Stimulated activated CD4-positive, alpha-beta T cell treated with anti-CD3 and anti-CD28 coated beads, Interleukin-12 subunit alpha, Interleukin-12 subunit beta, amount 100 ng/mL, for 48 hours (primary cell): ENCODE measurements at places on chromosomes 1 and 21.

- peak; percentile 45 for DNase-seq
Measured at GRCh38 chr1:181099152-181100014, 10.9 kb downstream of the IER5 start.

DNA sequence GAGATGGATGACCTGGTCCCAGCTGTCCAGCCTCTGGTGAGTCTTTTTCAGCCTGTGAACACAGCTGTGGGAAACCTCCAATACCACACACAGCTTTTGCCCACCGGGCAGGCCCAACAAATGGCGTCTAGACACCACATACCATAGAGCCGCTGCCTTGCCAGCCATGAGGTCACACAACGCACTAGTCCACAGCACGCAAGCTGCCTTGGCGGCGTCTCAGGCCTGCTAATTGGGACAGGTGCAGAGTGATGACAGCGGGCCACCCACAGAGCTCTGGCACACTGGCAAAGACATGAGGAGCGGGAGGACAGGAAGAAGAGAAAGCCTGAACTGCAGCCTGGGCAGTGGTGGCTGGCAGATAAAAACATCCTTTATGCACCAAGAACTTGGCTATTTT is 125.5 kb downstream of the ADAMTS1 start:
- DNase-seq = no peak

GRCh38 chr1:76337542-76338219 is 263.1 kb downstream of the ST6GALNAC3 start:
- no peak for DNase-seq

- peak; percentile 59 for DNase-seq
Measured at GRCh38 chr1:9874959-9875635, 35.0 kb downstream of the CTNNBIP1 start.

- DNase-seq = no peak
Measured at GRCh38 chr1:20110679-20111078, 8.7 kb downstream of the PLA2G2D start.

DNA sequence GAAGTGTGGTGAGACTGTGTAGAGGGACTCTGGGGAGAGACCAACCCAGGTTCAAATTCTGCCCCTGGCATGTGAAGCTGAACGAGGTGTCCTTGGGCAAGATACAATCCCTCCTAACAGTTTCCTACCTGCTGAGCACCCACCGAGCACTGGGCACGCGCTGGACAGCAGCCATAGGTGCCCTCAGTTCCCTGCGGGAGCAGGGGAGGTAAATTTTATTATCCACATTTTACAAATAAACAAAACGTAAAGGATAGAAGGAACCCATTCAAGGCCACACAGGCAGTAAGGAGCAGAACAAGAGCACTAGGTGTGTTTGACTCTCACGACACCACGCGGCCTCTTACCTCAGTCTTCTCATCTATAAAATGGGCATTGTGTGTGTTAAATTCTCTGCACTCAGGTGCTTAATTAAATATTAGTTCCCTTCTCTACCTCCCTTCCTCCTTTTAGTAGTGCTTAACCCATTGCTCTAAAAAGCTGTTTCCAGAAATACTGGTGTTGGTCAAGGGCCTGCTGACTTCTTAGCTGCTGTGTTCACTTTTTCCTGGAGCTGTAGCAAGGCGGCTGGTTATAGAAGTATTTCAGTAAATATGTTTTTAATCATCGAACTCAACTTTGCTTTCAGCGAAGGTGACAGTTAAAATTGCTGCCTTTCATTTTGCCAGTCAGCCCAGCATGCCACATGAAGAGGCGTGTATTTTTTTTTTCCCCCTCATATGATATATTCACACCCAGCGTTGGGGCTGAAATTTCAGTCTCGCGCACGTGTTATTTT is 41.6 kb downstream of the PGBD5 start:
- no peak for DNase-seq

DNA sequence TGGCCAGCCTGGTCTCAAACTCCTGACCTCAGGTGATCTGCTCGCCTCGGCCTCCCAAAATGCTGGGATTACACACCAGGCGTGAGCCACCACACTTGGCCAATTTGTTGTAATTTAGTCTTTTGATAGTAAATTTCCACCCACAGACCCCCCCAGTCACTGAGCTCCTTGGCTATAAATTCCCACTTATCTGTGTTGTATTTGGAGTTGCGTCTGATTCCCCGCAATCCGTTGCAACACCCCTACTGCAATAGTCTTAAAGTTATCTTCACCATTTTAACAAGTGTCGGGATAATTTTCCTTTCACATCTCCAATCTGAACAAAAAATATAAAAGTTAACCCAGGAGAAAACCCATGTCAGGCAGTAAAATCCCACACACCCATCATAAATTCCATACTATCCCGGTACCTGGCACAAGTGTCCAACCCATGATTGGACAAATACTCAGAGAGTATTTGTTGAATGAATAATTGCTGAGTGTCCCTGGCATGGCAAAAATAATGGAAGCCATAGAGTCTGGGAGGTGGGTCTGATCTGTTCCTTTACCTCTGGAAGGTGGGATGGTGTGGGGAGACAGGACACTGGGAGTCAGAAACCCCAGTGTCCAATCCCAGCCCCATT is 9.3 kb upstream of the CNR2 start:
- DNase-seq = no peak

DNA sequence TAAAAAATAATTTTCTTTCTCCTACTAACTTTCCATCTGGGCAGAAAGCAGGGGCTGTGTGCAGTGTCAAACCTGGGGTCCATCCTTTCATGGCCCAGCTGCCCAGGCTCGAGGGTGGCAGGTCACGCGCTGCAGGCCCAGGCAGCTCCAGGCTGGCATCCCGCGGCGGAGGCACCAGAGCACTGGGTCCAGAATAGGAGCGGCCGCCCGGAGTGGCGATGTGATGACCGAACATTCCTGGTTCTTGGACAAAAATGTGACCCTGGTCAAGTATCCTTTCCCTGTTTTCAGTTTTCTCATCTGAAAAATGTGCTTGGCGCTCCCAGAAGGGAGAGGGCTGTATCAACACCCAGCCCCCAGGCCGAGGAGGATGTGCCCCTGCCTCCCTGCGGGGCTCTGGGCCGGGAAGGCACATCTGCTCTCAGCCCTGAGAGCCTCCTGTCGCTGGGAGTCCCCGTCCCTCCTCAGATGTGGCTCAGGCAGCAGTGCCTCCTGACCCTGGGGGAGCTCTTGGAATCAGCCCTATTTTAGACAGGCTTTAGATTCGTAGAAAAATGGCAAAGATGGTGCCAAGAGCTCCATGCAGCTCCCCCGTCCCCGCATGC is 29.3 kb downstream of the SLX9 start:
- DNase-seq = no peak

DNA sequence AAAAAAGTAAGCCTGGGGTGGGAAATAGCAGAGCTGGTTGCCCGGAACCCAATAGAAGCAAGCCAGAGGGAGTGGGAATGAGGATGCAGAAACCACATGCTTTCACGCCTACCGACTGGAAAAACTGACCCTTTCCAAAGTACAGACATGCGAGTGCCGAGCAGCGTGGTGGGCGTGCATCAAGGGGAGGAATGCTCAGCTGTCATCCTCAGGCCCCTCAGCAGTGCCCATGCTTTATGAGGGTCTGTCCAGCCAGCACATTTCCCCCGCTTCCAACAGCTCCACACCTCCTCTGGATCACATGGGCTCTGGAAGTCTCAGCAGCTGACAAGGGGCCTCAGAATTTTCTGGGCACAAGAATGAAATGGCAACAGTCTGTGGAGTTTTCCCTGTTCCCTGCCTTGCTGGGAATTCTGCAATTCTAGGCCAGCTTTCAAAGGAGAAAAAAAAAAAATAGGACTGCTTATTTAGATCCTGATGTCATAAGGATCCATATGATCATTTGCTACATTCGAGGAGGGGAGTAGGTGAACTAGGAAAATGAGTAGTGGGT is 19.1 kb upstream of the IKBKE start:
- DNase-seq = no peak

DNA sequence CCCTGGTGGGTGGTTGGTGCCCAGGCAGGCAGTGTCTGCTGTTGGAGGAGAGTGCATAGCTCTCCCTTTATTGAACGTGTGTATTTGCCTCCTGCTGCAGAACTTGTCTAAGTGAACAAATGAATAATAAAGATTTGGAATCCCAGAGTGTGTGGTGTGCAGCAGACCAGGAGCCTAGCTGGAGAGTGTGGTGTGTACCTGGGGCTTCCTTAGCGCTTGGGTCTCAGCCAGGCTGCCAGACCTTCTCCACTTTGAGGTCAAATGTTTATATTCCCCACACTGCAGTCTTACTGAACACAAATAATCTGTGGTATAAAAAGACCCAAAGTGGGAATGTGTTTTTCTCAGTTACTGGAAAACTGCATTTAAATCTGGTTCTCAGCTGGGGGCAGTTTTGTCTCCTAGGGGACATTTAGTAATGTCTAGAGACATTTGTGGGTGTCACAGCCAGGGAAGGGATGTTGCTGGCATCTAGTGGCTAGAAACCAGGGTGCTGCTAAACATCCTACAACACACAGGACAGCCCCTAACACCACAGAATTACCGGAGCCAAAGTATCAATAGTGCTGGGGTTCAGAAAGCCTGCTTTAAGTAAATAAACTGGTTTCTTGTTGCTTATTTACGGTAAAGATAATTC is 23.6 kb downstream of the SLC37A1 start:
- no peak for DNase-seq

- DNase-seq = peak; percentile 74
Measured at GRCh38 chr21:43975469-43976098, 36.5 kb upstream of the TRAPPC10 start.

GRCh38 chr21:25383545-25383944 is 223.7 kb downstream of the MRPL39 start:
- DNase-seq = no peak

DNA sequence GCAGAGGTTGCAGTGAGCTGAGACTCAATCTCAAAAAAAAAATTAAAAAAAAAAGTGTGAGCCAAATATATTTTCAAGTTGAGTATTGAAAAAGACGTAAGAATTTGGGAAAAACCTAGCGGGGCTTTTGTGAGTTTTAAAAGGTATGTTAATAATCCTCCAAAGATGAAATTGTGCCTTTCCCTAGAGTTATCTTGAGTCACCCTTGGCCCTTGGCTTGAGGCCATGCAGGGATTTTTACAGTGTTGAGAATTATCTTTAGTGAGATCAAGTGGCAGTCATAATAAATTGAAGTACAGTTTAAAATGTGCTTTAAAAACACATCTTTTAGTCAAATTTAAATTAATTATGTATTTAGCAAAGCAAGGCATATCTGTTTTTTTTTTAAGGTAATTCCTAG is 32.7 kb downstream of the PPP2R5A start:
- no peak for DNase-seq

DNA sequence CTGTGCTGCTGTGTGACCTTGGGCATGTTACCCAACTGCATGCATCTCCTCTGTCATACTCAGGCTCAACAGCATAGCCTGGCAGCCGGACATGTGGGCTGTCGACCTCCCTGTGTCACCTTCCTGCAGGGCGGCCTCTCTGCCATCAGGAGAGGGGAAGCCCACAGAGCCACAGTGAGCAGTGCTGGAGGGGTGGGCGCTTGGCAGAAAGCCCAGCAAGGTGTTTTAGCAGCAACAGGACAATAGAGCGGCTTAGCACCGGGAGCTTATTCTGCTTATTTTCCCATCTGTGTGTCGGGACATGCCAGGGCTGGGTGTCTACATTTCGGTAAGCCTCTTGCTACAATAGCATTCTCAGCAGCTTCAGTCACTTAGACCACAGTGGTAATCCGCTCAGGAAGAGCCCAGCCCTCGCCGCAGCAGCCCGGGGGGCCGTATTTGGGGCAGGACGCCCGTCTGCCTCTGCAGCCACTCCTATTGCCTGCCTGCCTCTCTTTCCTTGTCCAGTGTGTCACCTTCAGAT is 22.8 kb upstream of the CDK18 start:
- DNase-seq = no peak

DNA sequence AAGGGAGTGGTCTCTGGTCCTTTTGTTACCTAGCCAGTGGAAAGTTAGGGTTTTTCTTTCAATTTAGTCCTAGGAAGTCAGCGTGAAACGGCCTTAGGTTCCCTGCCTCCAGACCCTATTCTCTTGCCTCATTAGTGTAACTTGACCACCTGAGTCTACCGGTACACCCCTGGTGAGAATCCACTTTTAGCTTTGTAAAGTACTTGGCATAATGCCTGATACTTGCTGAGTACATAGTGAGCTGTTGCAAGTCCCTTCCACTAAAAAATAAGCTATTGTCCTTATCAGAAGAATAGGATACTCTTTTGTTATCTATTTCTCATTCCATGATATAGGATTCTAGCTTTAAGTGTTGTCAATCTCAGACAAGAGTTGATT is 228.8 kb downstream of the ST6GALNAC3 start:
- DNase-seq = no peak

- DNase-seq = no peak
Measured at GRCh38 chr1:47593013-47593568, 155.2 kb downstream of the FOXD2 start.

DNA sequence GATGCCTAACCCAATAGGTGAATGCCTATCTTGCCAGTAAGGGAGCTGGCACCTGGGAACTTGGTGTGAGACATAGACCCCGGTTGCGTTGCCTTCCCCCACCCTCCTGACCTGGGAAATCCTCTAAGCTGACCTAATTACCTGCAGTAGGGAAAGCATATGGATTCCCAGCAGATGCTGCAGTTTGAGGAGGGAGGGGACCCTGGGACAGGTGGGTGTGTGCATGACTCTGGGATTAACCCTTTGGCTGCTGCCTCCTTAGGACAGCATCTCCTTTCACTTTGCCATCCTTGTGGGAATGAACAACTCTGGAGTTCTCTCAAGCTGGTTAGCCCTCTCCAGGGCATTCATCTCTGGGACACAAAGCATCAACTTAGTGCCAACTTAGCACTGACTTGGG is 16.4 kb upstream of the NFASC start:
- DNase-seq = no peak

- no peak for DNase-seq
Measured at GRCh38 chr1:219432191-219432606, 180.7 kb downstream of the ZC3H11B start.

DNA sequence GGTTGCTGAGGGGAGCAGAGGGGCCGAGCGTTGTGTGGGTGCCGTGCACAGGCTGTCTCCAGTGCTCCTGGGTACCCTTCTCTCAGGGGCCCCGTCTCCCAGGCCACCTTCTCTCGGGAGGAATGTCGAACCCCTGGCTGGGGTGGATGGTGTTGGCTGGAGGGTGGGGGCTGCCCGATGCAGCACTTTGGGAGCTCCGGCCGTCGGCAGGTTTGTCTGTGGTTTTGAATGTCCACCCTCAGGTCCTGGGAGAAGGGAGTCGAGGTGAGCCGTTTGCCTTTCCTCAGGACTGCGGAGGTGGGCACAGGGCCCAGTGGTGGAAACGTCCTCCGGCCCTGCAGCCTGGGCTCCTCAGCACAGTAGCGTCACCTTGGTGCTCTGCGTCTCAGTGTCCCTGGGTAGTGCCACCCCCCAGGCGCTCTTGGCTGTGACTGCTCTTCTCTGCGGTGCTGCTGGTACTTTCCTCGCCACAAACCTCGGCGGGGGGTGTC is 14.5 kb downstream of the SLX9 start:
- DNase-seq = no peak

GRCh38 chr1:235930543-235930942 is 63.8 kb upstream of the LYST start:
- no peak for DNase-seq

- no peak for DNase-seq
Measured at GRCh38 chr1:27648602-27649305, 13.8 kb upstream of the FGR start.

GRCh38 chr1:186299570-186299969 is 75.5 kb downstream of the TPR start:
- DNase-seq = no peak
